Activated naive CD4-positive, alpha-beta T cell (primary cell): ENCODE measurements at places on chromosomes 4 and X.

DNA sequence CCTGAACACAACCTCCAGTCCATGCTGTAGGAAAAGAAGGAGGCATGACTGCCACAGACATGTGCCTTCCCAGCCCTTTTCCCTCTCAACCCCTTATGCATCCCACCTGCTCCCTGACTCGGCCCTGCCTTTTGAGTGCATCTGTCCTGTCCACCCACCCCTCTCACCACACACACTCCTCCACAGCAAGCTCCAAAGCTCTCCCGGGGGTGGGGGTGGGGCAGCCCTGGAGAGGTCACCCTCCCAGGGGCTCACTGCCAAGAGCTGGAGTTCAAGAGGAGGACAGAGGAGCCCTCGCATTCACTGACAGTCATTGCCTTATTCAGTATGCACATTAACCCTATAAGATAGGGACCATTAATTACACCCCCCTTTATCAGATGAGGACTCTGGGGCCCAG lies 46.6 kb upstream of the MAMLD1 start:
- no peak for DNase-seq

GRCh38 chr4:5237086-5237660 lies 185.9 kb downstream of the STK32B start:
- DNase-seq: no peak

- DNase-seq: no peak
Observed at GRCh38 chr4:188463909-188464308, 324.7 kb downstream of the TRIML1 start.

DNA sequence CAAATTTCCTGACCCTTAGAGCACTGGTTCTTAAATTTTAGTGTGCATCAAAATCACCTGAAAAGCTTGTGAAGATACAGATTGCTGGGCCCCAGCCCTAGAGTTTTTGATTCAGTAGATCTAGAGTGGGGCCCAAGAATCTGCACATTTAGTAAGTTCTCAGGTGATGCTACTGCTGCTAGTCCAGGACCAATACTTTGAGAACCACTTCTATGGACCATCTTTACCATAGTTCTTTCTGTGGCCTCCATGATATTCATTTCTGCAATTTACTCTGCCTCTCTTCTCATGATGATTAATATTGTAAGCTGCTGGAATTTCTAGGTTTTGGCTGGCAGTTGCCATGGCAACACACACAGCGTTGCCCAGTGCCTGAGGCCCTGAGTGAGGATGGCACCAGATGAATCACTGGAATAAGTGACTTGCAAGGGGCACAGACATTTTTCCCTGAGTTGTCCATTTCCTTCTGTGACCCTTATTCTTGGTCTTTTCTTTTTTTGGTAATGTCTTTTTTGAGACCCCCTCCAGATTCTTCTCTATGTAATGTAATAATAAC lies 83.6 kb downstream of the PPP1R2C start:
- no peak for DNase-seq

DNA sequence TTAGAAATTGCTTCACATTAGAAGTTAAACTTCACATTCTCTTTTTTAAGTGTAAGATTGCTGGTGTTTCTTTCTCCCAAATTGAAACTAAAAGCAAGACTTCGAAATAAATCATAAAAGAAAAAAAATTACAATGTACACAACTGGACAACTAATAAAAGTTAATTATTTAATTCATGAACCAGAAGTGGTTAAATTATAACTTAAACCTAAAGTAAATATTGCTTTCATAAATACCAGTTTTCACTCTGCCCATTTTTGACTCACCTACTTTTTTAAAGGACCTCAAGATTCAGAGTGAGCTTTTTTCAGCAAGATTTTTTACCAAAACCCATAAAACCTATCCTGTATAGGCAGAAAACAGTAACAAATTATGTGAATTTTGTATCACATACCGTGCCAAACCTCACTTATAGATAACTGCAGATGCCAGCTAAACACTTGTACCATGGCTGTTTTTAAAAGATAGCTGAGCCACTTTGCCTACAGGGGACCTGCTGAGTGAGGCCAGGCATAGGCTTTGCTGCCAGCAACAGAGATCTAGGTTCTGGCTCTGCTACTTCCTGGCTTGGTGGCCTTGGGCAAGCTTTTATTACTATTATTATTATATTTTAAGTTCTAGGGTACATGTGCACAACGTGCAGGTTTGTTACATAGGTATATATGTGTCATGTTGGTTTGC lies 259.8 kb downstream of the NR3C2 start:
- no peak for DNase-seq

- DNase-seq: no peak
Observed at GRCh38 chr4:18961266-18961665, 939.7 kb upstream of the LCORL start.

DNA sequence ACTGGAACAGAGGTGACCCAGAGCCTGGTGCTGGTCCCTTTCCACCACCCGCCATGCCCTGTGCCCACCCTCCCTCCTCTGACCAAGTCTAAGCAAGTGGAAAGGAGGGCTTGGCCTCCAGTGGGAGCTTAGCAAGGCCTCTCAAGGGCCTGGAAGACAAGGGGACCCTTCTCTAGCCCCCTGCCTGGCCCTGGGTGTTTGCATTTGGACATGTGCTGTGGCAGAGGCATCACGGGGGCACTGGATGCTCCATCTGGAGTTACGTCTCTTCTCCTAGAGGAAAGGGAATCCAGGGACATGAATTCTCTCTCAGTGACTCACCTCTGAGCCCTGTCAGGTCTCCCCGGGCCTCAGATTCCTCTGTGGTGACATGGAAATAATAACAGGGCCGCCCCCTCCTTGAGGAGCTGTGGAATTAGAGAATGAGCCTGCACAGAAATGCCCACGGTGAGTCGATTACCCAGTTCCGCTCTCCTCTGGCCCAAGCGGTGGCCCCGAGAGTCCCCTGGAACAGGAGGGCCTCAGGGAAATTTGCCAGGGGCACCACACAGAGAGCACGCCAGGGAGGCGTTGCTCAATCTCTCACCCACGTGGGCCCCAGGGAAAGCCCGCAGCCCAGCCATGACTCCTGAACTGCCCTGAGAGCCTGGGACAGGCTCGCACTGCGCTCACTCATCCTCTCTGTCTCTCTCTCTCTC lies 189.6 kb downstream of the BCOR start:
- DNase-seq: no peak

- DNase-seq: no peak
Observed at GRCh38 chr4:15333692-15334633, 93.9 kb upstream of the C1QTNF7 start.

DNA sequence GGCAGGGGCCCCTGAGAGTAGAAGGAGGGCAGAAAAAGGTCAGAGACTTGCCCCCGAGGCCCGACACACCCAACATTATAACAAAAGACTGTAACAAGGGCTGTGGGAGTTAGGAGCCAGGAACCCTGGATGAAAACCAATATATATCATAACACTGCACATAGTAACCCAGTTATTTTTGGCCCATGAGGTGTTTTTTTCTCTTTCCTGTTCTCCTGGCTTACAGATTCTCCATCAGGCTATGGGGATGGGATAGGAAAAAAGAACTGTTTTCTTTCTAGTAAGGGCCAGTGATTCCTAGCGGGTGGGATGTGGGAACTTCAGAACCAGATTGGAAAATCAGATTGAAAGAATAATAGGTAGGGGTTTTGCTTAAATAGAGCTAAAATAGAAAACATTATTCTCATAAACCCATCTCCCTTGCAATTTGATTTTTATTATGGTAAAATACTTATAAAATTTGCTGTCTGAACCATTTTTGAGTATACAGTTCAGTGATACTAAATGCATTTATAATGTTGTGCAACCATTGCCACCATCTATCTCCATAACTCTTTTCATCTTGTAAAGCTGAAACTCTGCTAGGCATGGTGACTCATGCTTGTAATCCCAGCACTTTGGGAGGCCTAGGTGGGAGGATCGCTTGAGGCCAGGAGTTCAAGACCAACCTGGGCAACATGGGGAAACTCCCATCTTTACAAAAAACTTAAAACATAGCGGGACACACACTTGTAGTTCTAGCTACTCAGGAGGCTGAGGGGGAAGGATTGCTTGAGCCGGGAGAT lies 33.5 kb downstream of the SNX25 start:
- DNase-seq: no peak

- DNase-seq: no peak
Observed at GRCh38 chrX:2705046-2705832, 14.1 kb downstream of the CD99 start.

GRCh38 chr4:94459462-94460161 lies 7.9 kb downstream of the PDLIM5 start:
- no peak for DNase-seq

DNA sequence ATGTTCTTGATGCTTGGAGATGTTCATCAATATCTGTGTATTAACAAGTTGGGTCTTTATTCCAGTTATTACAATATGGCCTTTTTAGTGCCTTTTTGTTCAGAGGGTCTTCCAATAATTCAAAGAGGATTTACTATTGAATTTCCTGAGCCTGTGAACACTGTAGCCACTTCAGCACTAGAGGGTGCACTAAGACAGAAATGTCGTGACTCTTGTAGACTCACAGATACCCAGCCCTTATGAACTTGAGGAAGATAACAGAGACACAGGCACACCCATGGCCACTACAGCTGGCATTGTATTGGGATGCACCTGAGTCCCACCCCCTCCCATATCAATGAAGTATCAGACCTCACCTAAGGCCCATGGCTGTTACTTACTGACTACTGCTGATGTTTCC lies 54.4 kb upstream of the ACTRT1 start:
- no peak for DNase-seq

DNA sequence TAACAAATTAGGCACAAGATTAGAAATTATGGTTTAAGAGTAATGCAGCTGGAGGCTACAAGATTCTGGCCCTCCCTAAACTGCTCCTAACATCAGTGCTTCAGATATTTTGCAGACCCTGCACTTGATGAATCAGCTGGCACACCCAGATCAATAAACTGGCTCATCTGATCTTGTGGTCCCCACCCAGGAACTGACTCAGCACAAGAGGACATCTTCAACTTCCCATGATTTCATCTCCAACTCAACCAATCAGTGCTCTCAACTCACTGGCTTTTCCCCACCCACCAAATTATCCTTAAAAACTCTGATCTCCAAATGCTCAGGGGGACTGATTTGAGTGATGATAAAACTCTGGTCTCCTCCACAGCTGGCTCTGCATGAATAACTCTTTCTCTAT lies 21.7 kb upstream of the TMEM33 start:
- DNase-seq: no peak

GRCh38 chr4:168720396-168720900 lies 223.6 kb downstream of the PALLD start:
- no peak for DNase-seq

GRCh38 chr4:88341227-88342192 lies 37.1 kb upstream of the HERC6 start:
- DNase-seq: no peak

DNA sequence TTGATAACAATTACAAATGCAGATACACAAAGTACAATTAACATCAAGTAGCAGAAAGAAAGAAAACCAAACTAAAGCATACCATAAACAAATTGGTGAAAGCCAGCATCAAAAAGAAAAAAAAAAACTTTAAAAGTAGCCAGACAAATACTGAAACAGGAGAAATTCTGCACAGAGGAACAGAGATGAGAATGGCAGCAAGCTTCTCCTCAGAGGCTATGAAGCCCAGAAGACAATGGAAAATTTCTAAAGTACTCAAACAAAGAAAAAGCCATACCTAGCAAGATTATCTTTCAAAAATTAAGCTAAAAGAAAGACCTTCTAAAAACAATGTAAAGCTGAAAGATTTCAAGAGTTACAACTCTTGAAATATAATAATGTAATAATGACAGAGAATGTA lies 471.3 kb downstream of the SPOCK3 start:
- no peak for DNase-seq

DNA sequence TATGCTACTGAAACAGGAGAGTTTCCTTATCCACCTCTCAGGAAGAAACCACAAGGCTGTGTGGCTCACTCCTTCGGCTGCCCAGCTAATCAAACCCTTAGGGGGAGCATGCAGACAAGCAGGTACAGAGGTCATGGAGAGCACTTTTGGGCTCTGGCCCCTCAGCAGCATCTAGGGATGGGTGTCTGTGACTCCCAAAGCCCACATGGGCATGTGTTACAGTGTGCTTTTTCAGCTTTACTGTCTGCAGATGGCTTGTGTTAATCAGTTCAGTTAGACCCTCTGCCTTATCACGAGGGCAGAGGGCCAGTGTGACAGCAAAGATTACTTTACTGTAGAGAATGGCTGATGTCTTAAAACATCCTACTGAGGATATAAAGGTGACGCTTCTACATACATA lies 447.4 kb downstream of the PCDH10 start:
- no peak for DNase-seq

- DNase-seq: no peak
Observed at GRCh38 chrX:86012188-86012587, 35.2 kb downstream of the CHM start.
